Frontal cortex (tissue), 4 donors: ENCODE measurements at places on chromosomes 7 and 10. TPM values are rescaled to one million over a fixed set of nuclear protein-coding genes. Genes with fewer than 3 reads are reported as not detected.

DNA sequence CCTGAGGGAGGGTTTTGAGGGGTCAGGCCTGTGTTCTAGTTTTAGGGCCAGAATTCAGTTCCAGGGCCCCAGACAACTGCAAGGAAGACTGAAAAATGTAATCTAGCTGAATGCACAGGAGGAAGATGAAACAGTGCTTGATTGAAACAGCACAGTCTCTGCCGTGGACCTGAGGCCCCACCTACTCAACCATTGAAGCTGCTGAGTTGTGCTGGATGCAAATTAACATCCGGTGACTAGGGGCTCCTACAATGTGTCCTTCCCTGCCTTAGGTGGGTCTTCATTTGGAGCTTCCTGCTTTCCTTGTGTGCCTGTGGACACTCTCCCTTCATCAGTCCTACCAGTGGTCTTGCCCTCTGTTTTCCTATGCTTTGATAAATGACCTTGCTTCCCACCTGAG lies 5.7 kb downstream of the GLRX3 start:
- DNase-seq, result no peak

DNA sequence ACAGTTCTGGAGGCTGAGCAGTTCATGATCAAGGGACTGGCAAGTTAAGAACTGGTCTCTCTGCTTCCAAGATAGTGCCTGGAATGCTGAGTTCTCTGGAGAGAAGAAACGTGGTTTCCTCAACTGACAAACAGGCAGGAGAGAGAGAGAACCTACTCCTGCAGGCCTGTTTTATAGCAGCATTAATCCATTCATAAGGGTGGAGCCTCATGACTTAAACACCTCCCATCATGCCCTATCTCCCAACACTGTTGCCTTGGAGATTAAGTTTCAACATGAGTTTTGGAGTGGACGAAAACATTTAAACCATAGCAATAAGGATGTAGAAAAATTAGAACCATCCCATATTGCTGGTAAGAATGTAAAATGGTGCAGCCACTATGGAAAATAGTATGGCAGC lies 32.3 kb upstream of the IMMP2L start:
- no peak for DNase-seq

NUDT5 gene
- total RNA-seq, result 14.3 TPM

NPFFR1 gene
- total RNA-seq, result 1.2 TPM

GRCh38 chr10:119375574-119376272 lies 166.8 kb downstream of the RGS10 start:
- no peak for DNase-seq
